Uterus (tissue), 4 donors: ENCODE measurements at places on chromosomes 12 and 14. TPM values are rescaled to one million over a fixed set of nuclear protein-coding genes. Genes with fewer than 3 reads are reported as not detected.

GRCh38 chr12:123764109-123764508 lies 2.0 kb downstream of the DNAH10 start:
- no peak for DNase-seq

The CDCA3 gene
- total RNA-seq = 9.6 TPM

- no peak for DNase-seq
These were observed 27.3 kb downstream of the PPFIBP1 start for GRCh38 chr12:27551172-27551840.

GRCh38 chr12:110244829-110245228 lies 36.2 kb upstream of the ATP2A2 start:
- no peak for DNase-seq

DNA sequence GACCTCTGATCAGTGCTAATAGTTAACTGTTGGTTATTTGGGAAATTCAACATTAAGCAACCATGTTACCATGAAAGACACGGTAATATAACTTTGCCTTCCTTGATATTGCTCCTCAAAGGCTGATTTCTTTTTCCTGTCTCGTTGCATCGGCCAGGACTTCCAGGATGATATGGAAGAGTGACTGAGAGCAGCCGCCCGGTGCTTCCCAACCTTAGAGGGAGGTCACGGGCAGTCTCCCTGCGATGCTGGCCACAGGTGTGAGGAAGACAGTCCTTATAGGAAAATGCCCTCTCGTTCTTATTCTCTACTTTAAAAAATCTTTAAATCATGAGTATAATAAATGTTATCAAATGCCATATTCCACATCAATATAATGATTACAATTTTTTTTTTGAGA lies 33.1 kb upstream of the GPR132 start:
- DNase-seq = no peak

- DNase-seq = no peak
These were observed 7.0 kb upstream of the MAP1LC3B2 start for GRCh38 chr12:116551952-116552772.

The TAS2R46 gene
- 5.5 TPM for total RNA-seq

DNA sequence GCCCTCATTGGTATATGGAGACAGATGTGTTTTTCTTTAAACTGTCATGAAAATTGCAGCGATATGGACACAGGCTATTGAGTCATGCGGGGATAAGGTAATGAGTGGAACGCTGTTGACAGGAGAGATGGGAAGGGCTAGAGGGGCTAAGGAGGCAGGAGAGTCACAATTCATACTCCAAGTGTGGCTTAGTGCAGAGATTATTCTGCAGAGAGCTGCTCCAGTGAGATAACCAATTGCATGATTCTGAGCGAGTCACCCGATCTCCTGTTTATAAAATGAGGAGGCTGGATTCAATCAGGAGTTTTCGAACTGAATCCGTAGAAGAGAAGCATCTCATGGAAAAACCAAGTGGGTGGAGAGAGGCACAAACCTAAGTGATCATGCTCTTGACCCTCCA lies 106.4 kb upstream of the PLEKHG7 start:
- no peak for DNase-seq

GRCh38 chr12:88918161-88918560 lies 337.9 kb upstream of the KITLG start:
- no peak for DNase-seq

The SCNN1A gene
- total RNA-seq = 12.3 TPM

The TMEM179 gene
- total RNA-seq = 2.3 TPM

The GPRC5D gene
- not detected for total RNA-seq

DNA sequence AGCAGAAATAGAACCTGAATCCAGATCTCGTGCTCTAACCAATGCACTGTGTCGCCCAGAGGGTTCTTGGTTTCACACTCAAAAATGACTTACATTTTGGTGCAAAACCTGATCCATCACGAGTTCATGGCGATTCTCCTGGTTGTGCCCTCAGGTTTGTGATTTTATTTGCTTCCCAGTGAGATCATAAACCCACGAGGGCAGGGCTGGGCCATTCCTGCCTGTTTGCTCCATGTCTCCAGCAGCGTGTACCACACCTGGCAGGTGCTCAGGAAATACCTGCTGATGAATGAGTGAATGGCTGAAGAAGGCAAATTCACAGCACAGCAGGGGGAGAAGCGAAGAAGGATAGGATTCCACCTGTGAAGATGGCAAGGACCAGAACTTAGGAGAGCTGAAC lies 9.4 kb downstream of the ACACB start:
- DNase-seq = no peak

The DCN gene
- 4,675 TPM for total RNA-seq

The KIF26A gene
- 10.5 TPM for total RNA-seq

DNA sequence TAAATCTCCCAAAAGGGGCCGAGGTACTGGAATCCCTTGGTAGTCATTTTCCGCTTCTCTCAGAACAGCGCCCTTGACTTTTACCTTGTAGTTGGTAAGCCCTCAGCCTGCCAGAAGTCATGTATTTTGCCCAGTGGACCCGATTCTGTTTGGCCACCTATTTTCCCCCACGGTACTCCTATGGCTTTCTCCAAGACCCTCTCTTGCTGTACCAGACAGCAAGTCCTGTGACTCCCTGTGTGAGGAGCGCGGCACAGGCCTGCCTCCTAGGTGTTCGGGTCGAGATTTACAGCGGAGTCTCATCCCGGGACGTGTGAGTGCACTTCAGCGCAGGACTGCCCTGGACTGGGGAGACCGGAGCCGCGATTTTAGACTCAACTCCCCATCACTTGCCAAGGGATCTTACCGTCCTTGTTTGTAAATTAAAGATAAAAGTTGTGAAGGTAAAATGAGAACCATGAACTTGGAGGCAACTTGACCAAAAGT lies 1.1 kb upstream of the MBD6 start:
- DNase-seq = peak; percentile 53

DNA sequence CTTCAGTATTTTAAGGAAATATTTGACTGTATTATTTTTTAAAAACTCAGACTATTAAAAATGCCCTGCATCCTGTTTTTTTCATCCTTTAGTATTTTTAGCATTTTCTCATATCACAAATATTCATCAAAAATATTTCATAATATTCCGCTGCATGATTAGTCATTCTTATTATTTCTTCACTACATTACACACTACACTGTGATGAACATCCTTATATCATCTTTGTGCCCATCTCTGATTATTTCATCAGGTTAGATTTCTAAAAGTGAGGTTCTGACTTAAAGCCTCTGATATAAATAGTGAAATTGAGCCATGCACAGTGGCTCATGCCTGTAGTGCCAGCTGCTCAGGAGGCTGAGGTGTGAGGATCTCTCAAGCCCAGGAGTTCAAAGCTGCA lies 8.1 kb downstream of the COCH start:
- DNase-seq = no peak

GRCh38 chr12:13084898-13085640 lies 18.4 kb downstream of the GSG1 start:
- no peak for DNase-seq

The TWF1 gene
- 113 TPM for total RNA-seq

The GLI1 gene
- total RNA-seq = not detected

- DNase-seq = no peak
These were observed 16.0 kb downstream of the LRRK2 start for GRCh38 chr12:40240779-40241178.

GRCh38 chr12:99745121-99745520 lies 97.6 kb downstream of the GARIN6 start:
- DNase-seq = no peak

DNA sequence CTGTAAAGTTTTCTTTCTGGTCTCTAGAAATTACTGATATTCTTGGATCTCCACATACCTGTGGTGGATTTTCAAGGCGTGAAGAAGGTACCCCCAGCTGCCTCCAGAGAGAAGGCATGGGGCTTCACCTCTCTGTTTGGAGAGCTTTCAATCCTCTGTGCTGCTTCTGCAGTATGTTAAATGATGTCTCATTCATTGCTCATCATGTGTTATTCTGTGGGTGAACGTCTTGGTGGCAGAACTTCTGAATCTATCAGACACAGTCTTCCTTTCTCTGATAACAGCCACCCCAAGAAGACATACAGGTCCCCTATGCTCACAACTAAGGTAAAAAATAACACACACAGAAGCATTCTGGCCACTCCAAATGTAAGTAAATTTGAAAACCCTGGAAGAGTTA lies 221.3 kb upstream of the TMEM260 start:
- no peak for DNase-seq

GRCh38 chr12:124719231-124719630 lies 144.4 kb downstream of the SCARB1 start:
- no peak for DNase-seq

- DNase-seq = peak; percentile 73
These were observed 125.7 kb downstream of the TSPAN9 start for GRCh38 chr12:3202734-3203446.

DNA sequence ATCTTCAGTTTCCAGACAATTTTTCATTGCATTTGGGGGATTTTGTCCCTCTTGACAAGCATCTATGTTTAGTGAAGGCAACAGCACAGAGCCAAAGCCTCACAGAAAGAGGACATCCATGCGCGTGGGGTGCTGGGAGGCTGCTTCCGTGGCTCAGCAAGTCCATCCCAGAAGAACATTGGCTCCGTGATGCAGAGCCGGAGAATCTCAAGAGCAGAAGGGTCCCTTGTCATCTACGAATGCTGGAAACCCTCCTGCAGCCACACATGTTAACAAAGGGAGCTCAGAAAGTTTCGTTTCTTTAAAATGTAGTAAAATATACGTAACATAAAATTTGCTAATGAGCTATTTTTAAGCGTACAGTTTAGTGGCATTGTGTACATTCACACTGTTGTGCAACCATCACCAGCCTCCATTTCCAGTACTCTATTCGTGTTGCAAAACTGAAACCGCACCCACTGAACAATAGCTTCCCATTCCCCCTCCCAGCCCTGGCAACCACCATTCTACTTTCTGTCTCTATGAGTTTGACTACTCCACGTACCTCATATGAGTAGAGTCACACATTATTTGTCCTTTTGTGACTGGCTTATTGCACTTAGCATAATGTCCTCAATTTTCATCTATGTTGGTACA lies 185.9 kb downstream of the TTC7B start:
- no peak for DNase-seq

DNA sequence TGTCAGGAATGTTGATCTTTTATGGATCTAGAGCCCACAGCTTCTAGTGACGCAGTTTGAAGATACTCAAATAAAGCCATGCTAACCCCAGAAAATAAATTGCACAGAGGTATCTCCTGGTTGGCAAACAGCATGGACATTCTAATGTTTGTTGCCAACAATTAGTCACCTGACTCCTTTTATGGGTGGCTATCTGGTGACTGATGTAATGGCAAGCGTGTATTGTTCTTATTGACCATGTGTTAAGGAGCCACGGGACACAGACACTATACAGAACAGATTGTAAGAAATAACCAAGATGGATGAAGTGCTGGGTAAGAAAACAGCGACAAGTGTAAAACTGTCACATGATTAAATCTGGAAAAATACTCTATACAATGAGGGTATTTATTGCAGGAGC lies 401.3 kb upstream of the PDE3A start:
- no peak for DNase-seq

DNA sequence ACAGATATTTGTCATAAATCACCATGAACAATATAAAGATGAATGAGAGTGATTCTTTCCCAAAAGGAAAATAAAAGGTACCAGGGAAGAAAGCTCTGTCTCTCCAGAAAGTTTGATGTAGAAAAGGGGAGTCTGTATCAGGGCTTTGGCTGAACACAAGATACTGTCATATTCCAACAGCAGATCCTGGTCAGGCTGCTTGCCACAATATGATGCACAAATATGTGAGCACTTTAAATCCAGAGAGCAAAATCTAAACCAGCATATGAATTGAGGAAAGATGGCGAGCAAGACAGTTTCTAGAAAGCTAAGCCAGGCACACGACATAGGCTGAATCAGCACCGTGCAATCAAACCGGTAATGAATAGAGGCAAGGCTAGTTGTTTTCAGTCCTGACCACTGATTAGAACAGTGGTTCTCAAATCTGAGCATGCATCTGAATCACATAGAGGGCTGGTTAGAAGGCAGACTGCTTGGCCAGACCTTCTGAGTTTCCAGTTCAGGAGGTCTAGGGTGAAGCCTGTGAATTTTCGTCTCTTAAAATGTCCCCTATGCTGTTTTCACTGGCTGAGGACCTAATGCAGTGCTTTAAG lies 60.7 kb downstream of the PLCZ1 start:
- no peak for DNase-seq

- no peak for DNase-seq
These were observed 91.2 kb downstream of the PPM1H start for GRCh38 chr12:62843716-62844115.

GRCh38 chr14:74891870-74892269 lies 10.2 kb downstream of the DLST start:
- no peak for DNase-seq

- DNase-seq = no peak
These were observed 6.0 kb upstream of the PCNX1 start for GRCh38 chr14:70901269-70901668.

GRCh38 chr12:49052451-49053208 lies 8.0 kb downstream of the KMT2D start:
- DNase-seq = no peak

GRCh38 chr14:68621400-68622365 lies 171.2 kb downstream of the ZFP36L1 start:
- no peak for DNase-seq

The SMCO2 gene
- total RNA-seq = not detected

The NIN gene
- 24.6 TPM for total RNA-seq

- no peak for DNase-seq
These were observed 2.8 kb downstream of the PIANP start for GRCh38 chr12:6697584-6698351.

DNA sequence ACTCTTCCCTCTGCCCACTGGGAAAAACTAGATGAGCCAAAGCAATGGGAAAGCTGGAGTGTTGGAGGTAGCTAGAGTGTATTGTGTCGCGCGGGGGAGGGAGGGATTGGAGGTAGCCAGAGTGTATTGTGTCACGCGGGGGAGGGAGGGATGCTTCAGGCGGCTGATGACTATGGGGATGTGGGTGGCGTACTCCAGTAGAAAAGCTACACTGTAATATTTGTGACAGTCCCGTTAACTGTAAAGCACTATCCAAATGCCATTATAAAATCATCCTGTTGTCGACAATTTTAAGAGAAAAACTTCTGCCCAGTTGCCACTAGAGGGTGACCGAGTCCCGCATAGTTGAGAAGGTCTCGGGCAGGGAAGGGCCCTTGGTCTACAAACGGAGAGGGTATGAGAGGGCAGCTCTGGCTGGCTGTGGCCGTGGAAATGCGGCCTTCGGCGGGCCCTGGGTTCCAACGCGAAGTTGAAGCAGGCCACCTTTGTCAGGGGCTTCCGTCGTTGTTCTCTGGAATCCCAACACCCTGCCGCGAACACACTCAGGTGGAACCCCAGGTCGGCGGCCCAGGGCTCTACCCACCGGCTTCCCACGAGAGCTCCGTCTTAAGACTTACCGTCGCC lies 15.1 kb upstream of the PLEK2 start:
- peak; percentile 54 for DNase-seq

- no peak for DNase-seq
These were observed 9.9 kb upstream of the GOLGA3 start for GRCh38 chr12:132838410-132839080.

- DNase-seq = no peak
These were observed 67.1 kb downstream of the DERA start for GRCh38 chr12:15977999-15978951.
